ENCODE measurements at places on chromosomes 5 and 9. TPM values are rescaled to one million over a fixed set of nuclear protein-coding genes. Genes with fewer than 3 reads are reported as not detected.

Gene CDH6
- 2.0 TPM for polyA plus RNA-seq

Gene CENPK
- polyA plus RNA-seq = 0.65 TPM

Gene TAF11L11
- not detected for polyA plus RNA-seq

Gene FAM221B
- 0.03 TPM for polyA plus RNA-seq

Gene FCN2
- 0.84 TPM for polyA plus RNA-seq

Gene NIPSNAP3A
- polyA plus RNA-seq = 27.2 TPM

Gene GRM6
- not detected for polyA plus RNA-seq

Gene HTR1A
- polyA plus RNA-seq = not detected

Gene FAM78A
- polyA plus RNA-seq = 1.7 TPM

Gene FYB1
- 12.1 TPM for polyA plus RNA-seq

Gene S100Z
- polyA plus RNA-seq = 0.16 TPM

Gene HACD4
- 1.1 TPM for polyA plus RNA-seq

Gene SLC25A2
- not detected for polyA plus RNA-seq

Gene TAF11L5
- polyA plus RNA-seq = not detected

Gene GALNT12
- 3.3 TPM for polyA plus RNA-seq

Gene NSG2
- 0.13 TPM for polyA plus RNA-seq

Gene PCDHA8
- polyA plus RNA-seq = 0.01 TPM

Gene CARD9
- polyA plus RNA-seq = 2.6 TPM

Gene DNM1
- 4.5 TPM for polyA plus RNA-seq

Gene TMEM215
- not detected for polyA plus RNA-seq

Gene PCDHB13
- 1.7 TPM for polyA plus RNA-seq

Gene IRX2
- 1.1 TPM for polyA plus RNA-seq

Gene CDX1
- polyA plus RNA-seq = not detected

Gene MARCHF6
- polyA plus RNA-seq = 33.5 TPM

Gene BNC2
- 0.28 TPM for polyA plus RNA-seq

Gene ZNG1F
- polyA plus RNA-seq = 3.1 TPM

Data from adipose tissue (tissue), 3 donors.